Mammary epithelial cell (primary cell): ENCODE measurements at places on chromosomes 16 and 17.
A peak's percentile ranks its signal among the peaks of the same experiment; 100 is the strongest.

- peak; percentile 27 for DNase-seq
Observed at GRCh38 chr17:55601874-55602364, 90.7 kb upstream of the SMIM36 start.

DNA sequence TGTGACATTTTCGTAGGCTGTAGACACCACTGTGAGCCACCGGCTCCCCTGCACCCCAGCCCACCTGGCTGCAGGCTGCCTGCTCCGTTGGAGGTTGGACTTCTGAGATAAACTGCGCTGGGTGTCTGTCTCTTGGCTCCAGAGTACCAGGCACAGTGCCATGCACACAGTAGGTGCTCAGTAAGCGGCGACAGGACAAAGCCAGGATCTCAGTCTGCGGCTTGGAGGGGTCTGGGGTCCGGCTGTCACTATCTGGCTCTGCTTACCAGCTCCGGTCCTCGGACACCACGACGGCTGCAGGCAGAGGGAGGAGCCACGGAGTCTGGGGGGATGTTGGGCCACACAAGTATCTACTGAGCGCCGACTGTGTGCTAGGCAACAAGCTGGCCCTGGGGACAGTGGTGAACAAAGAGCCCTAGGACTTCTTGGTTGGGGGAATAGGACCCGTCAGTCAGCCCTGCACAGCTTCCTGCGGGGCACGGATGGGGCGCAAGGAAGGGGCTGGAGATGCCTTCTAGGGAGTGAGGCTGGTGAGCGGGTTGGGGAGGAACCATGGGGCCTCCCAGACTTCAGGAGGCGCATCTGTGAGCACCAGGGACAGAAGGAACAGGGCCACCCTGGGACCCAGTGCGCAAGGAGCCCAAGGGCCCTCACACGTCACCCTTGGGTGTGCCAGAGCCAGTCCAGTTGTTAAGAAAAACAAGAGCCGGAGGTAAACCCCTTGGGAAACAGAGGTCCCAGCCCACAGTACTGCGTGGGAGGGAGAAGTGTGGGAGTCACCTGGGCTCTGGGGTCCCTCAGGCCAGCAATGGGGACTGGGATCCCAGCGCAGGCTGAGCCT, 17.3 kb downstream of the JPH3 start:
- no peak for DNase-seq

- DNase-seq, result no peak
Observed at GRCh38 chr17:31834448-31834847, 24.6 kb downstream of the COPRS start.

DNA sequence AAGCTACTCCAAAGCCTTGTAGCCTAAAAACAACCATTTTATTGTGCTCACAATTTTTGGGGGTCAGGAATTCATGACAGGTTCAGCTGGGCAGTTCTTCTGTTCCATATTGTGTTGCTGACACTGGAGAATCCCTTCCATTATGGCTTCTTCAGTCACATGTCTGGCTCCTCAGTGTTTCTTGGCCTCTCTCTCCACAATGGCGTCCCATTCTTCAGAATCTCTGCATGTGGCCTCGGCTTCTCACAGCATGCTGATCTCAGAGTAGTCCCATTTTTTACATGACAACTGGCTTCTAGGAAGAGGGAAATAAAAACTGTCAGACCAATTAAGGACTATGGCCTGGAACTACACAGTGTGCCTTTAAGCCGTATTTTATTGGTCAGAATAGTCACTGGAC, 49.7 kb downstream of the NF1 start:
- DNase-seq, result no peak

- DNase-seq, result no peak
Observed at GRCh38 chr16:26493751-26494150, 573.0 kb upstream of the C16orf82 start.

DNA sequence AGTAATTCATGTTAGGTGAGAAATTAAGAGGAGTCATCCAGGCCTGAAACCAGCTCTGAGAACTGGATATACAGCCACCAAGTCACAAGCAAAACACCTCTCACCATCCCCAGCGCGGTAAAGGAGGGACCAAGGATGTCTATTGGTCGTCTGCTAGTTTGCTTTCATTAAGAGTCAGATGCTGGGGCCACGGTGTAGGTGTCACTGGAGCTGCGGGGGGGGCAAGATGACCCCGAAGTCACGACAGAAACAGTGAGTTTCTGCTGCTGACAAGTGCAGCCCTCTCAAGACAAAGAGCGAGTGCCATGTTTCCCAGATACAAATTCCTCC, 790 bp downstream of the NCBP3 start:
- DNase-seq, result peak; percentile 52

- DNase-seq, result peak; percentile 85
Observed at GRCh38 chr17:16329519-16330271, 23.6 kb downstream of the CENPV start.

DNA sequence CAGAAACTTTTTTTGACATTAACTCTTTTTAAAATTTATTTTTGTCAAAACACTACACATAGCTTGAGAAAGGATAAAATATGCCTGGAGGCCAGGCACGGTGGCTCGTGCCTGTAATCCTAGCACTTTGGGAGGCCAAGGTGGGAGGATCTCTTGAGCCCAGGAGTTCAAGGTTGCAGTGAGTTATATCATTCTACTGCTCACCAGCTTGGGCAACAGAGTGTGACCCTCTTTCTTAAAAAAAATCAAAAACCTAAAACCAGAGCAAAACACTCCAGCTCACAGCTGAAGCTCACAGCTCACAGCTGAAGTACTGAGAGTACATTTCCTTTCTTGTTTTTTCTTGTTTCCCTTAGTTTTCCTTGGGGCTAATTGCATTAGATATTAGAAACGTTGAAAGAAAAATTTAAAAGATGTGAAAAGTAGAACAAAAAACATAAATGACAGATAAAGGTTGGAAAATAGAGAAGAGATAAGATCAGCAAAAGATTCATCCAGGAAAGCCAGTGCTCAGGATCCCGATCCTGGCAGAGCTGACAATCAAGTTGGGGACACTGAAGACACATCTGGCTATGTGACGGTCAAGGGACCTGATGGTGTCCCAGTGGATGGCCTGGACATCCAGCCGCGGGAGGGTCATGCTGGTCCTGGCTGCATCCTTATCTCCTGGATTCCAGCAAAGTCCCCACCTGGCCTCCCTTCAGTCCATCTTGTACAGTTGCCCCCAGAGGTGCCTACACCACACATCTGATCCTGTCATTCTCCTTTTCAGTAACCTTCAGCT, 9.8 kb downstream of the CHST6 start:
- DNase-seq, result no peak

- DNase-seq, result no peak
Observed at GRCh38 chr17:71011391-71011790, 842.1 kb downstream of the KCNJ2 start.

DNA sequence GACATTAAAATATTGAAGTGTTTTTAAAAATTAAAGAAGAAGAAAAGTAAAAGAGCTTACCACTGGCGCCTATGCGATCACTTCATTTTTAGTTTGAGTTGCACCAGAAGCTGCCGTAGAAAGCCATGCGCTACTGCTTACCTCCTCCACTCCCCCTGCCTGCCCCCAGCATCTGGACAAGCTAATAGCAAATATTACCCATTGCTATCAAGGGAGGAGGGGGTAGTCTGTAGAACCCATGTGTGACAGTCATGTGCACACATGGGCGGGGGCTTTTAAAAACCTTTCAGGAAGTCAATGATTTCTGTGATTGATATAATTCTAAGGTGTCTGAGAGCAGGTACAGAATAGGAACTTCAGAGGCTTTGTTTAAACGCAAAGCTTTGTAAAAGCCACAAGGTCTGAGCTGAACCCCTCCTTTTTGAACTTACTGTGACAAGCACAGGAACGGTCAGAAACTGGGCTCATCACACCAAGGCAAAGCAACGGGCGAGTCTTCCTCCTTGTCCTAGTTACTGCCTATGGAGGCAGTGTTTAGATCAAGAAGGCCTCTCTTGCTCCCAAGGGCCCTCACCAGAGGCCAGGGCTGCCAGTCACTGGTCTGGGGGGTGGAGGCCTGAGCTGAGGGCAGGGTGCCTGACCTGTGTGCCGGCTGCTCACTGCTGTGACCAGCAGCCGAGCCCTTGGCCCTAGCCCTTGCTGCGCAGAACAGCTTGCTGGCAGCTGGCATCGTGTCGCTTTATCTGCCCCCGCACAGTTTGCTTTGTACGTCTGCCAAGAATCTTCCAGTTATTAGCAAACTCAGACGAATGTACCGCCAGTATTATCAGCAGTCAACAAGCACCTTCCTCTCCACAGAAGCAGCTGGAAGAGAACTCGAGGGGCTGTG, 15.0 kb downstream of the GINS2 start:
- no peak for DNase-seq

- no peak for DNase-seq
Observed at GRCh38 chr17:80455336-80455710, 21.1 kb downstream of the NPTX1 start.

DNA sequence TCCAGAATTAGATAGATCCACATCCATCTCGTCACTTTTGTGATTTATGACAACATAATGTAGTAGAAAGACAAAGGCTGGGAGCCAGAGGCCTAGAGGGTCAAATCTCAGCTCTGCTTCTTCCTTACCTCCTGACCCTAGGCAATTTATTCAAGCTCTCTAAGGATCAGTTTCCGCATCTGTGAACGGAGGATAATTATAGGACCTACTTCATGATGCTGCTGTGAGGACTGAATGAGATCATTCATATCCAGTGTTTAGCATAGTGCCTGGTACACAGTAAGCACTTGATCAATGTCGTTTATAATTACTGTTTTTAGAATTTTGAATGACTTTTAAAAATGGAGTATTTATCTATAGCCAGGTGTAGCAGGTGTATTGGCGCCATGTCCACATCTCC, 128.4 kb downstream of the SHISA9 start:
- no peak for DNase-seq

DNA sequence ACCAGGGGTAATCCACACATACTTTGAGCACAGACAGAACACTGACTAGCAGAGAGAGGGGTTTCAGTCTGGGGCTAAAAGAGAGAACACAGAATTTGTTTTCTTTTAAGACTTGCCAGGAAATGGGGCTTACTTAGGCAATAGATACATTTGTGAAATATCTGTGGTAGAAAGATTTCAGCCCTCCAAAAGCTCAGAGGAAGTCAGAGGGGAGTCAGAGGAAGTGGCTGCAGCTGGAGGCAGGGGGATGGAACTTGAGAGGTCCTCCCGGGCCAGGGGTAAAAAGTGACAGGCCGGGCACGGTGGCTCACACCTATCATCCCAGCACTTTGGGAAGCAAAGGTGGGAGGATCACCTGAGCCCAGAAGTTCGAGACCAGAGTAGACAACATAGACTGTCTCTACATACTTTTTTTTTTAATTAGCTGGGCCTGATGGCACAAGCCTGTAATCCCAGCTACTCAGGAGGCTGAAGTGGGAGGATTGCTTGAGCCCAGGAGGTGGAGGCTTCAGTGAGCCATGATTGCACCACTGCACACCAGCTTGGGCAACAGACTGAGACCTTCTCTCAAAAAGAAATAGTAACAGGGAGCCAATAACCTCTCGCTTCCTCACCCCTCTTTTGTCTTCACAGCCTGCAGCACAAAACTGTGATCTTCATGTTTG, 49.9 kb downstream of the NLRC5 start:
- no peak for DNase-seq

- DNase-seq, result no peak
Observed at GRCh38 chr17:497241-498034, 144.8 kb upstream of the RPH3AL start.

DNA sequence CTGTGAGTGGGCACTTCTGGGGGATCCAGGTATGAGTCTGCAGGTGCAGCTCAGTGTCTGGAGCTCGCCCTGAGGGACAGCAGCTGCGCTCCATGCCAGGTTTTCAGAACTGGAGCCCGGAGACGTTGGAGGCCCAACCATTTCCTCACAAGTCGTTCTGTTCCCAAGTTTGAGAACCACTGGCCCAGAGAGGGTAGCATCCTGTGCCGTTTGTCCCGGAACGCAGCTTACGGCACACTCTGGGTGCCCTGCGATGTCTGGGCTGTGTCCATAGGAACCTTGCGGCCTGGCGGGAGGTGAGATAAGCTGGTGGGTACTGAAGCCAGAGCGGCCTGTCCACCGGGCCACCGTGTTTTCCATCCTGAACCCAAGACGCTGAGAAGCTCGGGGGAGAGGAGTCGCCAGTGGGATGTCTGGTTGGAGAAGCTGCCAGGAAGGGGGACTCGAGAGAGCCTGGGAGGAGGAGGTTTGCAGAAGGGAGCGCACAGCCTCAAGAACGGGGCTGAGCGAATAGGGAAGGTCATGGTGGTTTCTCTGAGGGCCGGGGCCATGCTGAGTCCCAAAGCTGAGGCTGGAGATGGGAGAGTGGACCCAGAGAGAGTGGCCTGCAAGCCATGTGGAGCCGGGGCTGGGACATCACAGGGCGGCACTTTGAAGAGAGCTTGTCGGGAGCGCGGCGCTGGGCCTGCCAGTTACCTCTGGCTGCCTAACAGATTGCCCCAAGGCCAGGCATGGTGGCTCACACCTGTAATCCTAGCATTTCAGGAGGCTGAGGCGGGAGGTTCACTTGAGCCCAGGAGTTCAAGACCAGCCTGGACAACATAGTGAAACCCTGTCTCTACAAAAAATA, 211.0 kb upstream of the GSE1 start:
- no peak for DNase-seq

DNA sequence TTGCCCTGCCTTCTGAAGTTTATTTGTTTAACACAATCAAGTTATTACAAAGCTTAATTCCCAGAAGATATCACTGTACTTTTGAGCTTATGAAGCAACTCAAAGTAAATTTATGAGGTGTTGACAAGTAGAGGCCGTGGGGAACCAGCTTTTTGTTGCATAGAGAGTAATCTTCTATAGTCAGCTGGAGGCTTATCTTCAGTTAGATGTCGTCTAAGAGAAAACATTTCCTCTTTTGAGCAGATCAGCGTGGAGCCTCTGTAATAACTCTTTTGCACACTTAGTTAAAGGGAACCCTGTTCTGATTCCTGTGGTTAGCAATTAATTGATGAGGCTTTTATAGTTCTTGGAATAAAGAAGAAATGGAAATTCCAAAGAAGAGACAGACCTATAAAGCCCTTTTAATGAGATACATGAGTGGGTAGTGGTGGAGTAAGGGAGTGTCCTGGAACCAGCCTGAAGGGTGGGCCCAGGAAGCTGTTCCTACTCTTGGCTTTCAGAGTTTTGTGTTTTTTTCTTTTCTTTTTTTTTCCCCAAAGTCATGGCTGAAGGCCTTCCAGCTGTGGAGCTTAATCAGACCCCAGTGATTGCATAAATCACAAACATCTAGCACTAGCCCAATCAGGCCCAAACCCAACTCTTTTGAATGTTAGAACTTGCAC, 28.9 kb upstream of the MAP3K14 start:
- no peak for DNase-seq

DNA sequence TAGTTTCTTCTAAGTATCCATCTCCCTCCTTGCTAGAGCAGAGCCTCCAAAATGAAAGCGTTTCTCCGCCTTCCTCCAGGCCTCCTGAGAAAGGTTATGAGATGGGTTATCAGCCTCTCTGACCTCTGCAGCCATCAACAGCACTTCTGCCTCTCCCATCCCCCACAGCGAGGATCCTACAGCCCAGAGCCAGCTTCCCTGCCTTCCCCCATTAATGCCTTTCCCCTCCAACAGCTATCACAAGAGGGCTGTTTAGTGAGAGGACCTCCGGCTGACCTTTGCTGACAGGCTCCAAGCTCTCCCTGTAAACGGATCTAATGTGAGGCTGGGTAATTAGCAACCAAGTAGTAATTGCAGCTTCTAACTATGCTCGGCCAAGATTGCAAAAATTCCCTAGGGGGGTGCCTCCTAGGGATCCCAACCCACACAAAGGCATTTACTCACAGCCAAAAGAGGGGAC, 55.8 kb downstream of the ZFHX3 start:
- DNase-seq, result no peak
